ENCODE measurements at places on chromosomes 16 and 17. TPM values are rescaled to one million over a fixed set of nuclear protein-coding genes. Genes with fewer than 3 reads are reported as not detected.
A peak's percentile ranks its signal among the peaks of the same experiment; 100 is the strongest.

GRCh38 chr16:75621170-75621477 lies 2.0 kb downstream of the ADAT1 start:
- no peak for DNase-seq

DNA sequence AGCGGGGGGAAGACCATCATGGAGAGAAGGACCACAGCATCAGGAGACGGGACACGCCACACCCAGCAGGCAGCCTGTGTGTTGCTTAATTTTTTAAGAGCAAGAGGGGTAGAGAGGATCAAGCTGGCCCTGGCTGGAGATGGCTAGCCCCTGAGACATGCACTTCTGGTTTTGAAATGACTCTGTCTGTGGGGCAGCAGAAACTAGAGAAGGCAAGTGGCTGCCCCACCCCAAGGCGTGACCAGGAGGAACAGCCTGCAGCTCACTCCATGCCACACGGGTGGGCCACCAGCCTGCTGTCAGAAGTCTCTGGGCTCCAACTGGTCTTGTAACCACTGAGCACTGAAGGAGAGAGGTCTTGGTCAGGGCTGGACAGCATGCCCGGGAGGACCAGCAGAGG lies 75.5 kb downstream of the SOCS1 start:
- DNase-seq: no peak

DNA sequence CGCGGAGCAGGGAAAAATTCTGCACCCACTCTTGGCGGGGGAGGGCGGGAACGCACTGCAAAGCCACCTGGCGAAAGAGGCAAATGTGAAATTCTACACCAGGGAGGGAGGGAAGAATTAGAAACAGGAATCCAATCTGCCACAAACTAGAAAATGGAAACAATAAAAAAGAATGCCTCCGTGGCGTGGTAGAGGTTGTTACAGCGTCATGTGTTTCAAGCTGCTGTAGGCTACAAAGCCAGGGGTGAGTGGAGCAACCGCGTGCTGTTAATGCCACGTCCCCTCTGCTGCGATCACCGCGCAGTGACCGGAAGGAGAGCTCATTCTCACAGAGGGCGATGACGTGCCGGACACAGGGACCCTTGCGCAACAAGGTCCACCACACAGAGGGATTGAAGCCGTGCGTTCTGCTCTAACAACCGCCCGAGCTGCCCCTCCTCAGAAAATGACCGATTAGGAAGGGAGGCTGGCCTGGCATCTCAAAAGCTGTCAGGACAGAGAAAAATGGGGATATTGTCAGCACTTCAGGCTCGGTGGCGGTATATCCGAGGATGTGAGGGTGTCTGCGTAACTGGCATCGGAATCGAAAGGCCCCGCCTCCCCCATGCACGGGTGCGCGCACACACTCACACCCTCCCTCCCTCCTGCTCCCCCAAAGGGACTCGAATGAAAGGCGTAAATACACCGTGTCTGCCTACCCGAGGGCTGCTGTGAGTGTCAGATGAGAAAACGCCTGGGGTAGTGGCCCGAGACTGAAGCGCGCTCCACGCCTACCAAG lies 70.8 kb upstream of the TNRC6C start:
- peak; percentile 80 for DNase-seq

- DNase-seq: peak; percentile 17
Measured at GRCh38 chr16:30032083-30032819, 1.2 kb upstream of the TLCD3B start.

DNA sequence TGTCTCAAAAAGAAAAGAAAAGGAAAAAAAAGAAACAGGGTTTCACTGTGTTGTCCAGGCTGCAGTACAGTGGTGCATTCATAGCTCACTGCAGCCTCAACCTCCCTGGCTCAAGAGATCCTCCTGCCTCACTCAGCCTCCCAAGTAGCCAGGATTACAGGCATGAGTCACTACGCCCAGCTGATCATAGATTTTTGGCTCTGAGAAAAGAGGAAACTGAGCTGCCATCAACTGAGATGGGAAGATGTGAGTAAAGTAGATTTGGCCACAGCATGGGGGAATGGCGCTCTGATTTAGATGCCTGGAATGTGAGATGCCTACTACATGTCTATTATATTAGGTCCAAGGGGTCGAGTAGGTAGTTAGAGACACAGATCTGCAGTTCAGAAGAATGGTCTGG lies 5.9 kb upstream of the NAGS start:
- DNase-seq: peak; percentile 58

YPEL2 gene
- total RNA-seq: 36.2 TPM
